AML-193 (cell line): ENCODE measurements at places on chromosomes 6 and 20.

DNA sequence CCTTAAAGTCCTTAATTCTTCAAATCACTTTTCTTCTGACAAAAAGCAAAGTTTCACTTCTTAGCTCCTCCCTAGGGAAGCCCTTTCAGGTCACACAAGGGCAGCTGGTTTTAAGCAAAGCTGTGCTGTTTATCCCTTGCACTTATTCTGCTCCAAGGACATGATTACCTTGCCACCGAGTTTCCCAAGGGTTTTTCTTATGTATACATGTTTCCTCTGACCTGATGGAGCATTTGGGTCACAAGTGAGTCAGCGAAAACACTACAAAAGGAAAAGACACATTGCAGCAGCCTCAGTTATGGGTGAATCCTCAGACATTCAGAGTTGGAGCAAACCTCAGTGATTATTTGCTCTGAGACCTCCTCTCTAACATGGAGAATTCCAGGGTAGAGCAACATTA lies 26.6 kb upstream of the ILRUN start:
- no peak for DNase-seq

DNA sequence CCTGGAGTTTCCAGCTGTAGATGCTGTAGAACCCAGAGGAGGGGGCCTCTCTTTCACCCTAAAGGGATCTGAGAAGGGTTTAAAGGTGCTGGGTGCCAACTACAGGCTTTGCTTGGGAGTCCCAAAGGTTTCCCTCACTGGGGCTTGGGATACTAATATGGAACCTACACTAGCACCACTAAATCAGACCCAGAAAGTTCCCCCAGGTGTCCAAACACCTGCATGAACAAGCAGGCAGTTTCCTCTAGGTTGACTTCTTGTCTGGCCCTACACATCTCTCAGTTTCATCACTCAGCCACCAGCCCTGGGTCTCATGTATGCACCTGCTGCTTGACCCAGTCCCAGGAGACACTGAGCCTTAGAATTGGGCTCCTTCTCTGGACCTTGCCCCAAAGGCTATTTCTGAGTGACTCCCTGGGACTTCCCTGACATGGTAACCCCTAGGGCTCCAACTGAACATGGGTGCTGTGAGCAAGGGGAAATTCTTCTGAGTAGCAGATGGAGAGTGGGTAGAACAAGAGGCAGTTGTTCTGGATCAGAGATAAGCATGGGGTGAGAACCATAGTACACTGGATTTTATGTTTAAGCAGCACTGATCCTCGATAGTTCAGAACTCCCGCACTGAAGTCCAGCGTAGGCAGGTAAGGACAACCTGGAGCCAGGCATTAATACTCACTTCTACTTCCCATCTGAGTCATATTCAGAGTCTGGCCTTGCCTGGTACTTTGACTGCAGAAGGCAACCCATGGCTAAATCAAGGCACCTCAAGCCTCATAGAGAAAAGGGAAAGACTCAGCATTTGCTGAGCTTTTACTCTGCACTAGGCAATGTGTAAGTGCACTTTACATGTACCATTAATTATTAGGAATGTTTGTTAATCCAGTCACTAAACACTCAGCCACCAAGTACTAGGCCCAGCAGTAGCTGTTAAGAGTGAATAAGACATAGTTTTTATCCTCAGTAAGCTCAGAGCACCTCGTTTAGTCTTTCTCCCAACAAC lies 16.8 kb downstream of the BCL2L1 start:
- no peak for DNase-seq

GRCh38 chr6:128117916-128118315 lies 217.1 kb upstream of the THEMIS start:
- no peak for DNase-seq

- DNase-seq: no peak
These were observed 24.4 kb downstream of the SYNDIG1 start for GRCh38 chr20:24493661-24494459.

- DNase-seq: no peak
These were observed 28.6 kb upstream of the PRL start for GRCh38 chr6:22325481-22325880.

DNA sequence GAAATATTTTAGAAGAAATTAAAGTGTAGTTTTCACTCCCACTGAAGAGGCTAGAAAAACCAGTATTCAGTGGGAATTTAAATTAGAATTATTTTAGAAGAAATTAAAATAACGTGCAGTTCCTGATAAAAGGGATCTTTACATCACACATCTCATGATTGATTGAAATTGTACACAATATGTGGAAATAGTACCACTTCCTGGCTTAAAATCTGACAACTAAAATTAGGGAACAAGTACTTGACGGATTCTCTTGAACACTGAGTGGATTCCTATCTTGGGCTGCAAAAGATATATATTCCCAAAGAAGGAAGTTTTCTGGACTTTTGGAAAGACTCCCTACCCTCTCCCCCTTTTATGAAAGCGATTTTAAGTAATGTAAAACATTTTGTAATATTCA lies 14.6 kb upstream of the MTCL3 start:
- no peak for DNase-seq

DNA sequence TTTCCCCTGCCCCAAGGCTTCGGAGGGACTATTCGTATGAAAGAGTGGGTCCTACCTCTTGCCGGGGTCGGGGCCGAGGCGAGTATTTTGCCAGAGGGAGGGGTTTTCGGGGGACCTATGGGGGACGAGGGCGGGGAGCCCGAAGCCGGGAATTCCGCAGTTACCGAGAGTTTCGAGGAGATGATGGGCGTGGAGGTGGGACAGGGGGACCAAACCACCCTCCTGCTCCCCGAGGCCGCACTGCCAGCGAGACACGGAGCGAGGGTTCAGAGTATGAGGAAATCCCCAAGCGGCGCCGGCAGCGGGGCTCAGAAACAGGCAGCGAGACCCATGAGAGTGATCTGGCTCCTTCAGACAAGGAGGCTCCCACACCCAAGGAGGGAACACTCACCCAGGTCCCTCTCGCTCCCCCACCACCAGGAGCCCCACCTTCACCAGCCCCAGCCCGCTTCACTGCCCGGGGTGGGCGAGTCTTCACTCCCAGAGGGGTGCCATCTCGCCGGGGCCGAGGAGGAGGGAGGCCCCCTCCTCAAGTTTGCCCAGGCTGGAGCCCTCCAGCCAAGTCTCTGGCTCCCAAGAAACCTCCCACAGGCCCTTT lies 11.3 kb downstream of the PRRC2A start:
- no peak for DNase-seq

GRCh38 chr6:156348424-156348823 lies 428.8 kb upstream of the ARID1B start:
- DNase-seq: peak; percentile 20

- no peak for DNase-seq
These were observed 16.1 kb upstream of the APMAP start for GRCh38 chr20:25008388-25009217.

GRCh38 chr6:20542927-20543602 lies 8.8 kb downstream of the CDKAL1 start:
- DNase-seq: no peak

DNA sequence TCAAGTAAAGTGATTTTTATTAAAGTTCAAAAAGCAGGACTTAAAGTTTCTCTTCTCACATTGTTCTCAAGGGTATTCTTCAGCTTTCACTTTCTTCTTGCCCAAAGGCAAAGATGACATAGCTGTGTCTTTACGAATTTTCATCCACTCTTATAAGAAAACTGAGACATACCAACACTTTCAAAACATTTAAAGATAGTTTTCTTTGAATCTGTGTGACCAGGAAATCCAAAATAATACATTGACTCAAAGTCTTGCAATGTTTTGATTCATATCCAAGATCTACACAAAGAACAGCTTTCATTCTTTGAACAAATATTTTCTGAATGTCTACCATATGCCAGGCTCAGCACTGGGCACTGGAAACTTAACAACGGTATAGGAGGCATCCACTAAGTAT lies 117.9 kb downstream of the SIM1 start:
- no peak for DNase-seq

DNA sequence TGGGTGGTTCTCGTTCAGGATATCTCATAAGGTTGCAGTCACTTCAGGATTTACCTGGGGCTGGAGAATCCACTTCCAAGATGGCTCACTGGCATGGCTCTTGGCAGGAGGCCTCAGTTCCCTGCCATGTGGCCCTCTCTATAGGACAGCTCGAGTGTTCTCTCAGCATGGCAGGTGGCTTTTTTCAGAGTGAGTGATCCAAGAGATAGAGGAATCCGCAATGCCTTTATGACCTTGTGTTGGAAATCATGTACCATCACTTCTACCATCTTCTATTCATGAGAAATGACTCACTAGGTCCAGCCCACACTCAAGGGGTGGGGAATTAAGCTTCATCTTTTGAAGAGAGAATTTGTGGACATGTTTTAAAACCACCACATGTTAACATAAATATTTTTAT lies 37.8 kb downstream of the PPP1R16B start:
- no peak for DNase-seq

GRCh38 chr6:16252686-16253299 lies 14.4 kb downstream of the GMPR start:
- DNase-seq: no peak

DNA sequence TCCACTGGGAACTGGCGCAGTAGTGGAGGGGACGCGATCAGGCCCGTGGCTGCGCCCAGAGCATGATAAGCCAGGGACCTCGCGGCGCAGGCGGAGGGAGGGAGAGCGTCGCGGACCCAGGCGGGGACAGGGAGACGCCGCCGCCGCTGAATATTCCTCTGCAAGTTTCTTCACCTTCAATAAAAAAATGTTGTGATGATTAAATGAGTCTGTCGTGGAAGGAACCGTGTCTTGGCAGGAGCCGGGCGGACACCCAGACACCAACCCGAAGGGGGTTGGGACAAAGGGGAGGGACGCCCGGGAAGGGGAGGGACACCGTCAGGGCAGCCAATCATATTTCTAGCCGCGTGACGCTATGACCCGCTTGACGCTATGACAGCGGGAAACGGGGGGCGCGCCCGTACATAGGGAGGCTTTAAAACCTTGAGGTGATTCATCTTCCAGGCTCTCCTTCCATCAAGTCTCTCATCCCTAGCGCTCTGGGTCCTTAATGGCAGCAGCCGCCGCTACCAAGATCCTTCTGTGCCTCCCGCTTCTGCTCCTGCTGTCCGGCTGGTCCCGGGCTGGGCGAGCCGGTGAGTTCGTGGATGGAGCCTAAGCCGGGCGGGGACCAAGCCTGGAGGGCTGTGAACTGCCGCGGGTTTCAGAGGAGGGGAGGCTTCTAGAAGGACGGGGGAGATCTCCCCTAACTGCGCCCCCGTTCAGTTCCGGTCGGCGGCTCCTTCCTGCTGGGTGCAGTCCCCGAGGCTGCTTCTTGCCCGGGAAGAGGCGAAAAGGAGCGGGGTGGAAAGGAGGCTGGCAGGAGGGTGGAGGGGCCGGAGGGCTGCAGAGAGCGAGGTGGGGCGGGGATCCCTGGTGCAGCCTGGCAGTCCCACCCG lies at the start of gene ULBP2:
Gene ULBP2, plus strand, starts transcription at position 432 of the 878 bp plus-strand sequence. Its CDS starts 59 bp downstream, at position 491.
- DNase-seq: no peak

- DNase-seq: no peak
These were observed 897 bp downstream of the RANBP9 start for GRCh38 chr6:13710552-13711323.

DNA sequence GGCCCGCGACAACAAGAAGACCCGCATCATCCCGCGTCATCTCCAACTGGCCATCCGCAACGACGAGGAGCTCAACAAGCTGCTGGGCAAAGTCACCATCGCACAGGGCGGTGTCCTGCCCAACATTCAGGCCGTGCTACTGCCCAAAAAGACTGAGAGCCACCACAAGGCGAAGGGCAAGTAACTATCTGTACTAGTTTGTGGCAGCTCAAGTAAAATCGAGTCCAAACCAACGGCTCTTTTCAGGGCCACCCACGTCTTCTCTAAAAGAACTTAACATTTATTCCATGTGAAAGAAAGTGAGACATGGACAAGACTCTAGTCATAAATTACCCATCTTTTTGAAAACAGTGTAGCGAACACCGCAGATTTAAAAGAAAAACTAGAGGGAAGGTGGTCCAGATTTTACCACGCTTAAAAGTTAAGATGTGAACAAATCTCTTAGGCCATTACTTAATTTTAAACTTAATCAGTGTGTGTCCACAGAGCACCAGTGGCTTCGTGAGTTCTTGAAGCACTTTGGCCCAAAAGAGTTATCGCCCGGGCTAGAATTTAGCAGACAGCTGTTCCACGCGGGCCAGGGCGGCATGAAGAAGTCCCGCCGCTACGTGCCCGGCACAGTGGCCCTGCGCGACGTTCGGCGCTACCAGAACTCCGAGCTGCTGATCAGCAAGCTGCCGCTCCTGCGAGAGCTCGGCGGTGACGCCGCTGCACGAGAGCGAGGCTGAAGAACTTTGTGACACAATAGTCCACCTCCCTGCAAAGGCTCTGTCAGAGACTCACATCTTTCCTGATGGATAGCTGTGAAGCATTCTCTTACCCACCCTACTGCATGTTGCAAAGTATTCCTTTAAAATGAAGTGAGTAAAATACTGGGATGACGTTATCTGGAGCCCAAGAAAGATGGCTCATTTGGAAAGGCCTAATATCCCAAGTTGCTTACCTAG lies 113.9 kb upstream of the PRSS16 start:
- DNase-seq: peak; percentile 76

DNA sequence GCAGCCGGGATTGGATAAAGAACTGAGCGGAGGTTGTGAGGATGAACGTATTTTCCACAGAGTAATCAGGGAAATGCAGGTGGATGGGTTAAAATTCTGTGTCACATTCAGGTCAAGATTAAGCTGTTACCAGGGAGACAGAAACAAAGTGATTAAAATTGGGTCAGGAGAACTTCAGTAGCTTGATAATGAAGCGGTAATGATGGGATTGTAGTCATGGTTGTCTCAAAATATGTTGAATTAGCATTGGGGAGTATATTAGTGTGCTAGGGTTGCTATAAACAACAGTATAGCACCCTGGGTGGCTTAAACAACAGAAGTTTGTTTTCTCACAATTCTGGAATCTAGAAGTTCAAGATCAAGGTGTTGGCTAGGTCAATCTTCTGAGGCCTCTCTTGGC lies 155.5 kb downstream of the GJA1 start:
- no peak for DNase-seq

DNA sequence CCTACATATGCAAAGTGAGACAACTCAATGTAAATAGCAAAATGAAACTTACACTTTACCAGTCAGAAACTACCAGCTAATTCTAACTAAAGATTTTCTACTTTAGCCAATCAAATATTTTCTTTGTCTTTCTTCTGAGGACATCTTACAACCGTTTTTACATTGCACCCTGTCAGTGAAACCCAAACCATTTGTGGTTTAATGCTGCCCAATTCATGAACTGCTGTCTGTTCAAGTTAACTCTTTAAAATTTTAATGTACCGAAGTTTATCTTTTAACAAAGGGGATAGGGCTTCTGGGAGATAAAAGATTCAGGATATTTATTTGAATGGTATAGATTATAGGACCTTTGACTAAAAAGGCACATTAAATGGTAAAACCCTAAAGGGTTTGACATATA lies 121.3 kb upstream of the HDDC2 start:
- no peak for DNase-seq
